ENCODE measurements at places on chromosomes 11 and 22.
A peak's percentile ranks its signal among the peaks of the same experiment; 100 is the strongest.

DNA sequence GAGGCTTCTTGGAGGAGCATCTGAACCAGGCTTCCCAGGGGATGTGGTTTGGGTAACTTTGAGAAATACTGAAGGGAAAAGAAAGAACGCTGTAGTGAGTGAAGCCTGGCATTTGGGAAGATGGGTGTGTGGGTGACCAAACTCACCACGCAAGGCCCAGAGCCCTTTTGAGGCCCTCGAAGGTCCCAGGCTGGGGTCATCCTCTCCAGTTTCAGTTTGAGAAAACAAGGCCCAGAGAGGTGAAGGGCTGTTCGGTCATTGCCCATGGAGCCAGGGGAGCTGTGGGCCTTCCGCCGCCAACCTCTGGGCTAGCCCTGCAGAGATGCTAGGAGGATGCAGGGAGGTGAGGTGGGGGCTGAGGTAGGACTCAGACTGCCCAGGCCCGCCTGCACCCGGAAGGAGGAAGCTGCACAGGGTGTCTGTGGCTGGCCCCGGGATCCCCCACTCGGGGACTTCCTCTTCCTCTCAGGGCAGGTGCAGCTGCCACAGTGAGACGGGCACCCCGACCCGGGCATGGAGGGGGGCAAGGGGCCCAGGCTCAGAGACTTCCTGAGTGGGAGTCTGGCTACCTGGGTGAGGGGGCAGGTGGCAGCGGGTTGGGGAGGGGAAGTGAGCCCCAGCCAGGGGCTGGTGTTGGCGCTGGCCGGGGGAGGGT is at the start of gene CCDC88B:
Gene CCDC88B (plus strand): TSS at position 451 of the 655 bp plus-strand sequence. CDS start 63 bp downstream, at position 514.
- DNase-seq = peak; percentile 64

GRCh38 chr11:8356721-8357504 is 93.2 kb upstream of the LMO1 start:
- DNase-seq = no peak

DNA sequence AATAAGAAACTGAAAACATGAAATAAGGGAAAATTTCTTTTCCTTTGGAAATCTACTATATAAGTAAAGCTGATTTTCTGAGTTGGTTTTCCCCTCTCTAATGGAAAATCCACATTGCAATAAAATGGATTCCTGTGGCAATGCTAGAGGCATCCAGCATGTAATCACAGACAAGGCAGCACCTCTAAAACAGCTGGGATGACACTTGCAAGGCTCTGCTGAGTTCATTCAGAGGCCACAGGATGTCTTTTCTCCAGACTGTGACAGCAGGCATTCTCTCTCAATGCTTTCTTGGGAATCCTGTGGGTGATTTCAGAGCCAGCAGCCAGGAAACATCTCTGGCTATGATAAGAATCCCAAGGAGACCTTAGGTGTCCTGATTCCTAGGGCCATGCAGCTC is 201.3 kb upstream of the BLID start:
- DNase-seq = no peak

- DNase-seq = no peak
These were observed 22.4 kb upstream of the GAL start for GRCh38 chr11:68661697-68662603.

DNA sequence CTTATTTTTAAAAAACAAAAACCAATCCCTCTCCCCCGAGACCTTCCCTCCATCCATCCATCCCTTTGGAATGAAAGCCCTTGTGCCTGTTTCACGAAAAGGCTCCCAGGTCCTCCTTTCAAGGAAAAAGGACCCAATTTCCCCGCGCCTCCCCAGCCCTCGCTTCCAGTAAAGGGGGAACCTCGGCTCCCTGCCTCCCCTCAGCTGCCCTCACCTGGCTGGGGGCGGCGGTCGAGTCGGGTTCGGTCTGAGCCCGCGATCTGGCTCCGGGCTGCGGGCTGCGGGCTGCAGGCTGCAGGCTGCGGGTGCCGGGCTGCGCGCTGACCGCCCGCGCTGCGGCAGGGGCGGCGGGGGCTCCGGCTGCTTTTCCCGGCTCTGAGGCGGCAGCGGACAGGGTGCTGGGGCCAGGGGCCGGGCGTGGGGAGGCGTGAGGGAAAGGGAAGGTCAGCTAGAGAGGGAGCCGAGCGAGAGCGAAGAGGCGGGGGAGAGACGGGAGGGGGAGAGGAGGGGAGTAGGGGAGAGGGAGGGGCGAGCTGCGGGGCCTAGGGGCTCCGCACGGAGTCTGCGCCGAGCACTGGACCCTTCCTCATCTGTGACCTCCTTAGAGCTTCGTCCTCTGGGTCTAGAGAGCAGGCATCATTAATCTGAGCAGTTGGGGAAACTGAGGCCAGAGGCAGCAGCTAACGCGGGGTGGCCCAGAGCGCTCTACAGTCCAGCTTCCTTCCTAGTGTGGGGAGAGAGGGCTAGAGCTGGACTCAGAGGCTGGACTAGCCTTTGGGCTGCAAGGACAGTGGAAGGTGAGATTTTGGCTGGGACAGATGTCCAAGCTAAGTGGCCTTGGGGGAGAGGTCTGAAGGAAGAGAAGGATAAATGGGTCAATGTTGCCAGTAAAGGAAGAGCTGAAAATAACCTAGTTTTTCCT is at the start of gene C1QTNF4:
Gene C1QTNF4 (minus strand): TSS at position 478 of the 922 bp plus-strand sequence. CDS start 3,601 bp downstream, outside the sequence.
- DNase-seq = no peak

- no peak for DNase-seq
These were observed 4.1 kb upstream of the HBG2 start for GRCh38 chr11:5258543-5259262.

- DNase-seq = no peak
These were observed 140.6 kb upstream of the RASSF10 start for GRCh38 chr11:12868315-12869073.

DNA sequence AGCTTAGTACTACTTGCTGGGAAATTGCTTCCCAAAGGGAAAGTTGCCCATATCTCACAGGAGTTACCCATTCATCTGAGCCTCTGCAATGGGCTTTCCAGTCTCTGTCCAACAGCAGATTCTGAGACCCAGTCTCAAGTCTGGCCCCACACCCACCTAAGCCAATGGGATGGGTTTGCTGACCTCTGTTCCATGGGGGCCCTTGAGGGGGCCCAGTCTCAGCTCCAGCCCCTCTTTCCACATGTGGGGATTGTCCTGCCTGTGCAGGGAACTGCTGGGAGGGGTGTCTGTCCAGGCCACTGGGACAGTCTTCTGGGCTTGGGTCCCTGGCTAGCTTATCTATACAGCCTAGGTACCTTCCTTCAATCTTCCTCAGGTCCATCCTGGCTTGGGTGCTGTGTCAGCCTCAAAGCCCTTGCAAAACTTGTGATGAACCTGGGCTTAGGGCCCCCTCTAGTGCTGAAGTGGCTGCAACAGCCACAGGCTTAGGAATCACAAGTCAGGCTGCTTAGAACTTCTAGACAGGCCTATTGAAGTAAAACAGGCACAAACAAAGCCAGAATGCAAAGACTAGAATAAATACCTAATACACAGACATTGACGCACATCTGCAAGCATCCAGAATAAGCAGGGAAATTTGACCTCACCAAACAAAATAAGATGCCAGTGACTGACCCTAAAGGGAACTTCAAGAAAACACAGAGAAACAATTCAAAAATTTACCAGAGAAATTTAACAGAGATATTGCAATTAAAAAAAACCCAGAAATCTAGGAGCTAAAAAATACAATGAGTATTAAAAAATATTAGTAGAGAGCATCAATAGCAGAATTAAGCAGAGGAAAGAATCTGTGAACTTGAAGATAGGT is 11.7 kb upstream of the PATL1 start:
- peak; percentile 10 for DNase-seq

- DNase-seq = no peak
These were observed 146.0 kb downstream of the BBOX1 start for GRCh38 chr11:27186580-27186979.

Measured in activated CD4-positive, alpha-beta T cell treated with anti-CD3 and anti-CD28 coated beads for 24 hours (primary cell).